ENCODE measurements at places on chromosomes 6 and 20.

GRCh38 chr20:63312690-63313348 is 19.8 kb downstream of the COL20A1 start:
- DNase-seq: no peak

DNA sequence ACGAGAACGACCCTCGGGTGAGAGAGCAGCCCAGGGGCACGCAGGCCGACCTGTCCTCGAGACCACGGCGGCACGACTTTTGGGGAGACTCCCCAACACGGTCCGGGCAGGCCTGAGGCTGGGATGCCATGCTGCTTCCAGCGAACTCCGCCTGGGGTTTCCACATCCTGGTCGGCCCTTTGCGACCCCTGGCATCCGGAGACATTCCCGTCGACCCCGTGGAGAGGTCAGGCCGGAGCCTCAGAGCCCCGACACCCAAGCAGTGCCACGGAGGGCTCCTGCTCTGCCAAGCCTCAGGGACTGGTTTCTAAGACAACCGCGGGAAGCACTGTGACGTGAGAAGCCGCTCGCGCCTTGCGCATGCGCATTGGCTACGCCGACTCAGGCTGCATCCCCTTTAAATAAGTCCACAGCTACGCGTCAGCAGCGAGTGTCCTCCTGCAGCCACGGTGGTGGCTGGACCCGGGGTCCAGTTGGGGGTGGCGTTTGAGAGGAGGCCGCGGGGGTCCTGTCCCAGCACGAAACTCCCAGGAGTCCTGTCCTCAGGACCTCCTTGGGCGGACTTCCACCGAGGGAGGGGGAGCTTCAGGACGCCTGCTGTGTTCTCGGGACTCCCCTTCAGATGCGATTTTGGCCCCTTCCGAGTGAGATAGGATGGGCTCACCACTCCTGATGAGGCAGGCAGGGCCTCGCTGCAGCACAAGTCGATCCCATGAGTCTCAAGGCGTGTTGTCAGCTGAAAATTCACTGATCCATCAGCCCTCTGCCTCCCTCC is 1089.3 kb upstream of the DEFB115 start:
- DNase-seq: no peak

DNA sequence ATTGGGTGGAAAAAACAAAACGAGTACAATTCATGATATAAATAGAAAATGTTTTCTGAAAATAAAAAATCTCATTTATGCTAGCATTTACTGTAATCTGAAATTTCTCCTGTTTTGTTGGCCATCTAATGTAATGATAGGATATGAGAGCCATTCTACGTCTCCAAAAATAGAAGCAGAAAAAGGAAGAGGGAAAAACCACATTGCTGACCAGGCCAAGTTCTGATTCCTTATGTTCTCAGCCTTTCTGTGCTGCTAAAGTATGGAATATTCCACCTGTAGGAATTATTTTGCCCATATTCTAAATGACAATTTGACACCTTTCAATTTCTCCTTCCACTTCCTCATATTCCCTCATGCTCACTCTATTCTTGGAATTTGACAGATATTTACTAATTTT is 110.2 kb downstream of the TBXT start:
- DNase-seq: no peak

GRCh38 chr6:102813489-102814275 is 1420.2 kb downstream of the GRIK2 start:
- DNase-seq: no peak

- DNase-seq: no peak
These were observed 20.4 kb upstream of the MEP1A start for GRCh38 chr6:46772762-46773161.

GRCh38 chr6:153720732-153721131 is 318.3 kb upstream of the OPRM1 start:
- DNase-seq: no peak

GRCh38 chr6:3284436-3284876 is 25.7 kb downstream of the PSMG4 start:
- DNase-seq: no peak

GRCh38 chr20:4136078-4136966 is 121.0 kb upstream of the RNF24 start:
- DNase-seq: peak; percentile 41

GRCh38 chr6:711925-712324 is 19.0 kb upstream of the EXOC2 start:
- DNase-seq: no peak

GRCh38 chr20:14583413-14583812 is 246.0 kb upstream of the FLRT3 start:
- peak; percentile 20 for DNase-seq

GRCh38 chr20:58709703-58710039 is 17.1 kb downstream of the NPEPL1 start:
- DNase-seq: no peak

DNA sequence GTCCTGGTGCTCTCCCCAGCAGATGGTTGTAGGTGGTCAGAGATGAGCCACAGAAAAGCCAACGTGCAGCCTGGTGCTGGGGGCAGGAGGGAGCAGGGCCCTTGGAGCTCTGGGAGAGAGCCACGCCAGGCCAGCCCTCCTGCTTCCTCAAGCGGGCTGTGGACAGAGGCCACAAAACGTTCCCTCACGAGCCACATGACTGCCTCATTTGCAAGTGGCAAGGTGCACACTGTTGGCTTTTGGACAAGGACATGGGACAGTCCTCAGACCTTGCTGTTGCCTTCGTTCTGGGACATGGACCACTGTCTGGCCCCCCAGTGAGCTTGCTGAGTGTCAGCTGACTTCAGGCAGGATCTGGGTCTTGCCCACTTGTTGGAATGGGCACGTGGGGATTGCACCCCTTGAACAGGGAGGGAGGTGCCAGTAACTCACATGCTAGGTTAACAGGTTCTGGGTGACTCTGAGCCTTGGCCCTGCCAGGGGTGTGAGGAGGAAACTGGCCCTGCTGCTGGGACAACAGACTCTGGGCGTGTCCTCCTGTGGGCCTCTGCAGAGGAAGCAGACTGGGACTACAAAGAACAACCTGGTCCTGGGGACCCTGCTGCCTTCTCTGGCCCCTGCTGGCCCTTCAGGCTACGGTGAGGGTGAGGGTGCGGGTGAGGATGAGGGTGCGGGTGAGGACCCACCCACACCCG is 2.6 kb downstream of the SLCO4A1 start:
- no peak for DNase-seq

DNA sequence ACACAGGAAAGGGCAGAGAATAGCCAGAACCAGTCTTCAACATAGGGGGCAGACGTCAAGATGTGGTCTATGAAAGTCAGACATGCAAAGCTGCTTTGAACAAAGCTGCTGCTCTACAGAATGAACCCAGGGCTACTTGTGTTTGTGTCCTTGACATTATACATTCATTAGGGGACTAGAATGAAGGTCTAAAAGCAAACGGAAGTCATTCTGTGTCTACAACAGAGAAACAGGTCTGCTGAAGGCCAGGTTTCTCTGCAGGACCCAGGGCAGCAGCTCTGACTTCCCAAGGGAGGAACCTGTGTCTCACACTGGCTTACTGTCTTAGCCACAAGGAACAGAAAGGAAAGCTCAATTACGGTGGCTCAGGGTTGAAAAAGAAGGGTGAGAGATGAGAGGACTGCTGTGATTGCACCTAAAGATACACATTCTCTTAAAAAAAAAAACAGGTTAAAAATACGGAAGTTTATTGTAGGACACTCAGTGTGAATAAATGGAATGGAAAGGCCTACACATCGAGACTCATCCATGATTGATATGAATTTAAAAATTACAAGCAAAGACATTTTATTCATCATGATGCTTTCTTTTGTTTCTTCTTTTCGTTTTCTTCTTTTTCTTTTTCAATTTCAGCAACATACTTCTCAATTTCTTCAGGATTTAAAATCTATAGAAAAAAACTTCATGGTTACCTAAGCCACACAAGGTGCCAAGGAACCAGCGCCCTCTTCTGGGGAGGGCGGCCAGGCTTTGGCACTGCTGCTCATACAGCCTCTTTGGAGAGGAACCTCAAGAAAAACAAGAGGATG is 6.7 kb downstream of the PSMA7 start:
- DNase-seq: peak; percentile 50

DNA sequence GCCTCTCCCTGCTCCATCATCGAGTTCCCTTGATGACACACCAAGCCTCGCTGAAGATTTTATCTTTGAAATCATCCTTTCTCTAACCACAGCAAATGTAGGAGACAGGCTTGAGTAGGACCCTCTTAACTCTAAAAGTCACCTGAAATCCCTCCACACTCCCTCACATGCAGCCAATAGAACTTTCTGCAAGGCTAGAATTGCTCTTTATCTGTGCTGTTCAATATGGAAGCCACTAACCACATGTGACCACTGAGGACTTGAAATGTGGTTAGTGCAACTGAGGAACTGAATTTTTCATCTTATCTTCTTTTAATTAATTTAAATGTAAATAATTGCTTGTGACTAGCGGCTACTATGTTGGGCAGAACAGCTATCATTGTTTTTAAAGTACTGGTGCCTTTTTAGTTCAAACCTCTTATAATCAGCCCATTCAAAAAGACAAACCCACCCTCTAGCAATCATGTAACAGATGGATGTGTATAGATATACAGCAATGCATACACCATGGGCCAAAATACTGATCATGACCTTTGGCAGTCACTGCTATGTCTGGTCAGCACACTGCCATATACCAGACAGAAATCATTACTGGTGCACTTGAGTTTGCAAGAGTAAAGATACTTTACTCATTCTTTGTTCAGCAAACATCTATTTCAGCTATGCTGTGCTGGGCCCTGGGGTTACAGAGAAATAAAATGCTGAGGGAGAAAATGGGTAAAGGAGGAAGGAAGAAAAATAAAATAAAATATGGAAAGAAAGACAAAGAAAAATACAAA is 50.0 kb downstream of the GFOD1 start:
- no peak for DNase-seq

DNA sequence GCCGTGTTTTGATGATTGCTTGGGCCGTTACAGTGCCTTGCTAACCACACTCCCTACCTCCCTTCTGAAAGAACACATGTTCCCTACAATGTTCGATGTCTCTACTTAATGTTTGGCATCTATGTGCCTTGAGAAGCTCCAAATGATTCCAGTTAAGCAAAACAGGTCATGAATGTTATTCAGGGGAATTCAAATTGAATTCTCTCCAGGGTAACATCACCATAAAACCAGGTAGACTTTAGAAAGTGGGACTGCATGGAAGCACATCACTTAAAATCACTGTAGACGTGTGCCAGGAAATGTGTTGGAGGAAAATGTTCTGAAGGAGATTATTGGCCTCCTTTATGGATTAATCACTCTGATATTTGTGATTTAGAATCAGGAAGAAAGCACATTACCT is 128.1 kb downstream of the ADAT2 start:
- DNase-seq: no peak

DNA sequence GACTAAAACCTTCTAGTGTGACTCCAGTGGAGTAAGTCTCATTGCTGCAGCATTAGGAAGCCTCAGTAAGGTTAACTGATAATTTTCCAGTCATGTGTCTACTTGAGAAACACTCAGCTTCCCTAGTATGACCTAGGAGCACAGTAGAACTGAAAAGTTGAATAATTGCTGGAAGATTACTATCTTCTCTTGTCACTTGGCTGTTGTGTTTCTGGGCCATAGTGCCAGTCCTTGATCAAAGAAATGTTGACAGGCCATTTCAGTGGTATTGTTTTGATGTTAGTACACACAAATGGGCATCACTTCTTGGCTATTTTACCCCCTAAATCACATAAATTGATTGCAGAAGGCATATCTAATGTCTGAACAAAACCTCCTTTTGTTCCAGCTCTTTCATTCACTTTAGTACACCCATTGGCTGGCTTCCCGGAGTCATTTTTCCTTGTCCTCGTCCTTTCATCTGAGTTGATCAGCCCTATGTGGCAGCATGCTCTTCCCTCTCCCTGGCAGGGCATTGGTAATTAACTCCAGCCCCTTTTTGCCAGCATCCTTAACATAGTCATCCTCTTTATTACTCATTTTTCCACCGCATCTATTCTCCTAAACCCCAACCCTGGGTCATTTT is 6.0 kb downstream of the ENPP3 start:
- DNase-seq: no peak

DNA sequence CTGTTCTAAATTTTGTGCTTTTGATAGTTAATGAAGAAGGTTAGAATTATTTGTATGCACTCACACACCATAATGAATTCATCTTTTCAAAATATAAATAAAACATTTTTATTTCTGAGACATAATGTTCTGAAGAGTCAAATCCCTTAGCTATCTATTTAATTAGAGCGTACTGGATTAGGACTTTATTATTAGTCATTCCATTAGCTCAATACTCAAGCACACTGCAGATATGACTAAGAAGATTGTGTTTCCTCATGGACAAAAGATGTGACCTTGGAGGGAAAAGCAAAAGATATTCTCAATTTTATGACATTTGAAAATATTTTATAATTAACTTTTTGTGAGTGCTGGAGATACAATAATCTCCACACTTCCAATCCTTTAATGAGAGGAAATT is 666.4 kb downstream of the CD109 start:
- no peak for DNase-seq

DNA sequence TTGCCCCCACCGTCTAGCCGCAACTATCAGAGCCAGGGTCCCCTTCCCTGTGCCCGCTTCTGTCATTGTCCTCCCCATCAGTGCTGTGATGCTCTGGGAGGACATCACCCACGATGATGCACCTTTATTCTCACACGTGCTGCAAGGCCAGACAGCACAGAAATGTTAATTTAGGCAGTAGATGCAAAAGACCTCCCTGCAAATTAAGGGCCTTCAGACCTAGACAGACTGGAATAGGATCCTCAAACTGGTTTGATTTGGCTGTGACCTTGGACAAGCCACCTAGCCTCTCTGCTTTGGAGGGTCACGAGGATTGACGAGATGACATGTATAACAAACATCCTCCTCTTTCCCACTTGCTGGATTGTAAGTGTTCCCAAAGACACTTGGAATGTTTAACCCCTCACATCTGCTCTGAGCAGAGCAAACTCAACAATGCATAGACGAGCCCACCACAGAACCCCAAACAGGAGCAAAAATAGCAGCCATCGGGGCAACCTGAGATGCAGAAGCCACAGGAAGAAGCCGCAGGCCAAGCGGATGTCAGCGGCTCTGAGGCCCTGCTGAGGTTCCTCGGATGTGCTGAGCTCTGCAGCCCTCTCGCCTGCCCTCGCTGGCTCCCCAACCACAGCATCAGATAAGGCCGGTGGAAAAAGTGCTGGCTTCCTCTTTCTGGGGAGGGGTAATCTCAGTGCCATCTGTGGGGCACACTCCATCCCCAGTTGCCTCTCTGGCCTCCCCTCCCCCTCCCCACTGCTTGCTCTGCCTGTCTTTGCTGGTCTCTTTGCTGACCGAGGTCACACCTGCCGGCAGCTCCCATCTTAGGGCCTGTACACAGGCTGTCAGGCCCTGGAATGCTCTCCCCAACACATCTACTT is 35.3 kb downstream of the TOX2 start:
- no peak for DNase-seq

DNA sequence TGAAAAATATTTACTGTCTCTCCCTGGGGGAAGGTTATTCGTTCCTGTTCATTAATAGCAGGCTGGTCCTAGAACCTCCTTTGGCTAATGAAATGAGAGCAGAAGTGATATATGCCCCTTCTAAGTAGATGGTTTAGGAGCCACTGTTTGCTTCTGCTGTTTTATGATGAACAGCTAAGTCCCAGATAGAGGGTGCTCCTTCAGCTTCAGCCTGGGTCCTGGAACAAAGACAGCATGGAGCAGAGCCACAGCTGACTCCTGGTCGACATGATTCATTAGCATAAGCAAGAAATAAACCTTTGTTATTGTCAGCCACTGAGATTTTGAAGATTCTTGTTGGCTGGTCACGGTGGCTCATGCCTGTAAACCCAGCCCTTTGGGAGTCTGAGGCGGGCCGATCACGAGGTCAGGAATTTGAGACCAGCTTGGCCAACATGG is 47.8 kb upstream of the ARMC2 start:
- DNase-seq: no peak

Data from fibroblast of skin of right quadriceps (primary cell).